D341Med (cell line): ENCODE measurements at places on chromosomes 13 and 19.
A peak's percentile ranks its signal among the peaks of the same experiment; 100 is the strongest.

DNA sequence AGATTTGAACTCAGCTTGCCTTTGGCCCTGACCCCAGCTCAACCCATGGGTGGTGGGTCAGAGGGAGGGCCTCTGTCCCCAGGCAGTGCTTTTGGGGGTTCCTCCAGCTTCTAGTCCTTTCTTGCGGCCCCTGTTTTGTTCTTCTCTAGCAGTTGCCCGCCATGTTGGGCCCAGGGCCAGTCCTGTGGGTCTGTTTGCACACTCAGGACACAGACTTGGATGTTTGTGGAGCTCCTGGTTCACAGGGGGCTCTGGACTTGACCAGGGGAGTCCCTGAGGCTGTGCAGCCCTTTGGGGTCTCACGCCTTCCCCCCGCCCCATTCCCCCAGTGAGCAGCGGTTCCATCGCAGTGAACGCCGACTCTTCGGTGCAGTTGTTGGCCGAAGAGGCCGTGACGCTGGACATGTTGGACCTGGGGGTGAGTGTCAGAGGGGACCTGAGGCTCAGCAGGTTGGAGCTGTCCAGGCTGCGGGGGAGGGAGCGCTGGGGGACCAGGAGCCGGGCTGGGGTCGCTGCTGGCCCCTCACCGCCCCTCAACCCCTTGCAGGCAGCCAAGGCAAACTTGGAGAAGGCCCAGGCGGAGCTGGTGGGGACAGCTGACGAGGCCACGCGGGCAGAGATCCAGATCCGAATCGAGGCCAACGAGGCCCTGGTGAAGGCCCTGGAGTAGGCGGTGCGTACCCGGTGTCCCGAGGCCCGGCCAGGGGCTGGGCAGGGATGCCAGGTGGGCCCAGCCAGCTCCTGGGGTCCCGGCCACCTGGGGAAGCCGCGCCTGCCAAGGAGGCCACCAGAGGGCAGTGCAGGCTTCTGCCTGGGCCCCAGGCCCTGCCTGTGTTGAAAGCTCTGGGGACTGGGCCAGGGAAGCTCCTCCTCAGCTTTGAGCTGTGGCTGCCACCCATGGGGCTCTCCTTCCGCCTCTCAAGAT lies 2.5 kb downstream of the ATP5F1D start:
- DNase-seq, result peak; percentile 86

DNA sequence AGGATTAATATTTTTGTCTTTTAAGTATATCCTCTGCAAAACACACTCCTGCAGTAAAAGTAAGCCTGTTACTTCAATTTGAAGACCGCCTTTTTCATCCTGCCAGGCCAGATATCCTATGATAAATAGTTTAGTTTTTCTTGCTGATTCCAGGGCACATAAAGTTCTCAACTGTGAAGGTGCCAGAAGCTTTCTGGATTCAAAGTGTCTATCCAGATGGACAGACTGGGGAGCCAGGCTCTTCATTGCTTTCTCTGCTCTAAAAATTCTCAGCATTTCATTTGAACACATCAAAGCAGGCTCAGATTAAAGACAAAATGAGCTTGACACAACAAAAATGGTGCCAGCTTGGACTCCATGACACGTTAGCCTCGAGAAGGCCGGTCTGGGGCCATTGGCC lies 53.6 kb upstream of the UBL3 start:
- no peak for DNase-seq

DNA sequence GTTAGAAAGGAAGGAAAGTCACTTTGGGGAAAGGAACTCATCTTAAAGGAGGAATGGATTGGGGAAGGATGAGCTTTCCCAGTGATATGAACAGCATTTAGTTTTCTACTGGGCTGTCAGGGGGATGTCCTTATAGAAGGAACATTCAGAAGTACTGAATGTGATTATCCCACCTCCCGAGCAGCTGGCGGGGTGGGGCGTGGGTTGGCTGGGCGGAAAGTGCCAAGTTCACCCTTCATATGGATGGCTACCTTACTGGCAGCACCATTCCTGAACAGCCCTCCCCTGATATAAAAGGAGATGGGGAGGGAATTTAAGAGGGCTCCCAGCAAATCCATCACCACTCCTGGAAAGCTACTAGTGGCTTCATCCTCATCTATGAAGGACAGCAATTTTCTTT lies 190.7 kb downstream of the DNAJC15 start:
- no peak for DNase-seq

DNA sequence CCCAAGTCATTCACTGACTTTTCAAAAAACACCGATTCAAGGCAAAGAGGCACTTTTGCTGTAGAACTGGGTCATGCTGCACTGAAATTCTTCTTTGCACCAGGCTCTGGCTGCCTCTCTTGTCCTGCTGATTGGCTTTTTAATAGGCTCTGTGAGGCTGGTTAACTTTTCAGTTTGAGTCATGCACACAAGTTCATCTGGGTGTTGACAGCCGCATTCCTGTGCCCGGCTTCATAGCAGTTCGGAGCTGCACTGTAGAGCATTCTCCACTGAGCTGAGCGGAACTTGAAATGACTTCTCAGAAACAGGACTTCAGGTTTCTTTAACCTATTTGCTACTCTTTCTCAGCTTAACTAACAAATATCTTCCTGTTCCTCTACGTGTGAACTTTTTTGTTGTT lies 978.3 kb downstream of the UQCRFS1 start:
- no peak for DNase-seq

DNA sequence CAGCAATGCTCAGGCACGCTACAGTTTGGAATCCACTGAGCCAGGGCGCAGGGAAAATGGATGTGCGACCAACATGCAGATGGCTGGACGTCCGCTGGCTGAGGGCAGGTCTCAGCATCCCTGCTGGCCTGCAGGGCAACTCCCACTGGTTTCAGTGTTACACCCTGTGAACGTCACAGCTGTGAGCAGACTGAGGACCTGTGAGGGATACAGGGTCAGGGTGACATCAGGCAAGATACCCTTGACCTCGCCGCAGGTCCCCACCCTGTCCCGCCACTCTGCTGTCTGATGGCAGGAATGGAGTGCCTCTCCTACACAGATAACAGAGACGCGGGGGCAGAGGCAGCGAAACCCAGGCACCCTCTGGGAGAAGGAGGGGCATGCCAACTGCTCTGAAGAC lies 19.1 kb downstream of the ZFR2 start:
- no peak for DNase-seq

- no peak for DNase-seq
Measured at GRCh38 chr13:112376050-112376681, at the start of gene SPACA7. TSS of gene SPACA7 (plus strand) at chr13:112376355. CDS start at chr13:112376386, 31 bp downstream.

- DNase-seq, result no peak
Measured at GRCh38 chr13:36101157-36101556, 30.0 kb downstream of the DCLK1 start.

DNA sequence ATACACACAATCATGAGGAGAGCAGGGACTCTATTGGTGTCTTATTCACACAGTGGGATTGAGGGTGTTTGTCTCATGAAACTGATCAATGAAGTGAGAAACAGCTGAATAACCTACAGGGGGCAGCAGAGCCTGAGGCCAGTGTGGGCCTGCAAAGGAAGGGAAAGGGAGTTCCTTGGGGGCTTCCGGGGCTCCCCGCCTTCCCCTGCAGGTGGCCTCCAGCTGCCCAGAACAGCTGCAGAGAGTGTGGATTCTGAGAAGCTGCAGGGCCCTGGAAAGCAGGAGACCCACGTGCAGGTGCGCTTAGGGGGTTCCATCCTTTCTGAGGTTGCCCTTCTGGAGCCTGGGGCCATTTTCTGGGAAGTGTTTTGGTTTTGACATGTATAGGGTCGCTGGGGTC lies 20.1 kb downstream of the ZNF763 start:
- DNase-seq, result peak; percentile 58

DNA sequence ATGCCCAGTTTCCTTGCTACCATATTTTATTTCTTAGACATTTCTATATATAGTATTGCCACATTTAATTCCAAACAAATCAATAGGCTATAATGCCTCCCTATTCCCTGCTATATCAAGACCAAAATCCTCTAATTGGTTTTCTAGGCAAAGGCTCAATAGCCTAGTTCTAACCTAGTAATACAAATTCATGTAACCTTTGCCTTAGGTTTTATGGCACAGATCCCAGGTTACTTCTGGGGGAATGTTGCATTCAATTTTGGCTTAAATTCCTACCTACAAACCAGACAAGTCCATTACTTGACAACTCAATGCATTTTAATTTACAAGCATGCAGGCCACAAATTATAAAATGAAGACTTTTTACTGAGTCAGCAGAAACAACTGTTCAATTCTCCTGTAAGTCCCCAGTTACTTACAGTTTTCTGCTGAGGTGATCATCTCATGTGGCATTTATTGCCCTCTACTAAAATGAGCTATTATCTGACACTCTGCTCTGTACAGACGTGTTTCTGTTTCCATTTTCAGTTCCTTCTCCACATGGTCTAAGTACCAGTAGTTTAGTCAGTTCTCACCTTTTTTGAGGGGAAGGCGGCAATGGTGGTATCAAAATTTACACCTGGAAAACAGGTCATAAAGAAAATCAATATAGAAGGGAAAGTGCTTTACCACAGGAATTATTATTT lies 11.7 kb downstream of the KCNRG start:
- no peak for DNase-seq

- DNase-seq, result no peak
Measured at GRCh38 chr13:91540158-91540736, 141.8 kb downstream of the GPC5 start.

- no peak for DNase-seq
Measured at GRCh38 chr13:44417876-44418275, 44.3 kb downstream of the SERP2 start.

DNA sequence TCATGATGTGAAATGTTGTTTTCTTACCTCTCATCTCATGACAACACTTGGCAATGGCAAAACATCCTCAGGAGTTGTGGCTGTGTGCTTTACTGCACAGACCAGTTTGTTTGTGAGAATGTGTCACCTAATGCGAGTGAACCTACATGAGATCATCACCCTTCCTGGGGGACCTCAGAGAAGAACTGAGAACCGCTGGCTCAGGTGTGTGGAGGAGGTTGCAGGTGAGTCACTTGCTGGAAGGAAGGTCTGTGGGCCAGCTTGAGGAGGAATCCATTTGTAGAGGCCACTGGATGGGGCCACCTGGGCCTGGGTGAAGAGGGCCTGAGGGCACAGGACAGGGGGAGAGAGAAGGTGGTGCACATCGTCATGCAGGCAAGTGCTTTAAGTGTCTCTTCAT lies 3.0 kb upstream of the CEACAM1 start:
- DNase-seq, result no peak

DNA sequence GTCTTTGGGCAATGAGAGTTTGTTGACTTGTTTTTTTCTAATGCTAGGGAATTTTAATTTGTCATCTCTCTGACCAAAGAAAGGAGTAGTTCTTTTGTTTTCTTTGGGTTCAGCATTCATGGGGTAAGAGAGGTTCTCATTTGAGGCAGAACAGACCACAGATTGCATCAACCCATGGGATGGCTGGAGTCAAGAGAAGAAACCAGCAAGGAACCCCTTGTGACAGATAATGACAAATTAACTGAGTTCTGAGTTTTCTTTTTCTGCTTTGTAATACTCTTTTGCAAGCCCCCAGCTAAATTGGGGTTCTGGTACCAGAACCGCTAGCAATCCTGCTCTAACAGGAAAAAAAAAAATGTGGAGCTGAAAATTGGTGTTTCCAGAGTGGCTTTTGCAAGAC lies 864.1 kb downstream of the DIAPH3 start:
- no peak for DNase-seq
